ENCODE measurements at places on chromosomes 11 and 22. TPM values are rescaled to one million over a fixed set of nuclear protein-coding genes. Genes with fewer than 3 reads are reported as not detected.

NDUFA6 gene
- total RNA-seq: 116 TPM

AIFM3 gene
- total RNA-seq: 0.21 TPM

GPR83 gene
- total RNA-seq: 0.21 TPM

DNA sequence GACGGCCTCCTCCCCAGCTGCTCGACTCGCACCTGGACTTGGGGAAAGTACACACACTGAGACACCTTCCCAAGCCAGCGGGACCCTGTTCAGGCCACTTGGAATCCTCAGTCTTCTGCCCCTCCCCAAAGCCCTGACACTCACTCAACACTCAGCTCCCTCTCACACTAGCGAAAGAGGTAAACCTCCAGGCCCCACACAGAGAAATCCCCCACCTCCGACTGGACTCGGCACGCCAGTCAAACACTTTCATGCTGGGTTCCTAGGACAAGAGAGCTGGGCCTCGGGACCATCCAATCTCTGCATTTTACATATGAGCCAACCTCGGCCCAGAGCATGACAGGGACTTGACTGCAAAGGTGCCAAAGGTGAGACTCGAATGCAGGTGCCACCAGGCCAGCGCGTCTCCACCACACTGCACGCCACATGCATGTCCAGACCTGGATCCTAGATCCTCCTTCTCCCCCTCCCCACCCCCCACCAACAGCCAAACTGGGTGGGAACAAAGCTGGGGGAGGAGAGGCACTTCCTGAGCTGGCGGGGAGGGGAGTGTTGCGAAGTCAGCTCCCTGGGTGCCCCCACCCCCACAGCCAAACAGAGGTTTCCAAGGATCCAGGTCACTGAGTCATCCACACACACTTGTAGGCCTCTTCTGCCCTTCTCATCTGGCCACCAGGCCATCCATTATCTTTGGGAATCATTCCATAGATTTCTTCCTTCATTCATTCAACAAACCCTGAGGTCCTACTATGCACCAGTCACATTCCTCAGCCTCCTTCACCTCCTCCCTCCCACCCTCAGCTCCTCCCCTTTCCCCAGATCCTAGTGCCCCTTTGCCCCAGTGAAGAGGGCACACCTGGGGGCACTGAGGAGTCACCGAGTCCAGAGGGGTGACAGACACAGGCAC, 10.7 kb upstream of the CD5 start:
- no peak for ATAC-seq

GRCh38 chr11:130633466-130633865, 185.0 kb downstream of the ADAMTS15 start:
- no peak for ATAC-seq

- ATAC-seq: no peak
Measured at GRCh38 chr11:59152312-59152951, 9.8 kb downstream of the FAM111A start.

DNA sequence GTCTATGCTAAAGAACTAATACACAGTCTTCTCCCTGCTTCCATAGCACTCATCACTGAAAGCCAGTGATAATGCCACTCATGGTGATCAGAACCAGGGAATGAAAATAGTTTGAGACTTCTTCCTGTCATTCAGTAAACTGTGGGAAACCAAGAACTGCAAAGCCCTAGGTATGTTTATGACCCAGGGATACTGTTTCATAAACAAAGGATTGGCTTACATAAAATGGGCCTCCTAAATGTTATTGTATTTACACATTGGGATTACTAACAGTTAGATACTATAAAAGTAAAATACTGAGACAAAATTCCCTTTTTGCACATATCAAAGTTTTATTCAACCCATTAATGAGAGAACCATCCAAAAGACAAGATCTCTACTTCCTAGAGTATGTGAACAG, 21.3 kb upstream of the CWF19L2 start:
- ATAC-seq: no peak
